ENCODE measurements at places on chromosomes 2 and 18.

DNA sequence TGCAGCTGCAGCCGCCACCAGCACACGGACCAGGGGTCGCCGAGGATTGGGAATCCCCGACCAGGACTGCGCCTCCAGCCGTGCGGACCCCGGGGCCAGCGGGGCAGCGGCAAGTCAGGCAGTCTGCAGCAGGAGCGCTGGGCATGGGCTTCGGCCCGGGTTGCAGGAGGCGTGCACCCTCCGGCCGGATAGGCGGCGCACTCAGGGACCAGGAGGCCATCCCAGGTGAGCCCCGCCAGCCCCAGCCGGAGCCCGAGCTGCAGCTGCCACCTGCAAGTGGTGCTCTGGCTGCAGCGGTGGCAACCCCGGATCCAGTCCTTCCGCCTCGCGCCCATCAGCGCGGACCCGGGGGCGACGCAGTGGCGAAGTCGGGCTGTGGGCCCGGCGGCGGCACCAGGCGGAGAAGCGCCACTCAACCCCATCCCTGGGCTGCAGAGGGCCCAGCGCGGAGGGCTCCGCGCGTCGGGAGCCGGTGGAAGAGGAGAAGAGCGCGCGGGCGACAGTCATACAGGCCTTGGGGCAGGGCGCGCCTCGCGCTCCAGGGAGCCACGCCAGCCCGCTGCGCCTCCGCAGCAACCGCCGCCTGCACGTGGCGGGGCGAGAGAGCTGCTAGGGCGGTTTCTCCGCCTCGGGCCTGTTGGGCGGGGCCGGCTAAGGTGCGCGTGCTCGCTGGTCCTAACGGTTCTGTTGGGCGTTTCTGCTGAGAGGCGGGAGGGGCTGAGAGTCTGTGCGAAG is 73.8 kb downstream of the RPIA start:
- H3K4me1 ChIP-seq, result no peaks in the 10 kb centered on the region
- peaks cover 56% of the 10 kb centered on the region for H3K27me3 ChIP-seq
- H3K36me3 ChIP-seq, result no peaks in the 10 kb centered on the region
- peak overlapping the region; percentile 74 for H3K4me3 ChIP-seq
- DNase-seq, result peak; percentile 54

DNA sequence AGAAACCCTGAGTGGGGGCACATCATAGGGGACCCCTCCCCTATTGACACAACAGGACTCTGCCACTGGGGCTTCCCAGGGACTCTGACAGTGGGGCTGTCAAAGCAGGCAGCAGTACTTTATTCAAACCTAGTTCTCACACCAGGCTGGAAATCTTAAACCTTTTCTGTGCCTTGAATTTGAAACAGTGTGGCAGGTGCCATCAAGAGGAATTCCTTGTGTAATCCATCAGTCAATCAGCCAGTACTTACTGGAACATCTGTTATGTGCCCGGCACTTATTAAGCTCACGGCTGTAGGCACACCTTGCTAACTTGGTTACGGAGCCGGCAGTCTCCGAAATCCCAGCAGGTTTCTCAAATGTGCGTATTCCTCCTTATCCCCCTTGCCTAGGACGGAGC is 12.0 kb downstream of the GLI2 start:
- H3K4me1 ChIP-seq, result peaks cover 57% of the 10 kb centered on the region
- peaks cover 8% of the 10 kb centered on the region for H3K36me3 ChIP-seq
- DNase-seq, result no peak
- no peak overlapping the region for H3K27ac ChIP-seq
- H3K4me3 ChIP-seq, result no peak overlapping the region

- peaks cover 53% of the 10 kb centered on the region for H3K4me1 ChIP-seq
- H3K36me3 ChIP-seq, result peaks cover 57% of the 10 kb centered on the region
- no peak overlapping the region for H3K4me3 ChIP-seq
- no peak for DNase-seq
- H3K27ac ChIP-seq, result peak overlapping the region; percentile 6
These were observed 137.7 kb downstream of the TANC1 start for GRCh38 chr2:159106109-159106508.

DNA sequence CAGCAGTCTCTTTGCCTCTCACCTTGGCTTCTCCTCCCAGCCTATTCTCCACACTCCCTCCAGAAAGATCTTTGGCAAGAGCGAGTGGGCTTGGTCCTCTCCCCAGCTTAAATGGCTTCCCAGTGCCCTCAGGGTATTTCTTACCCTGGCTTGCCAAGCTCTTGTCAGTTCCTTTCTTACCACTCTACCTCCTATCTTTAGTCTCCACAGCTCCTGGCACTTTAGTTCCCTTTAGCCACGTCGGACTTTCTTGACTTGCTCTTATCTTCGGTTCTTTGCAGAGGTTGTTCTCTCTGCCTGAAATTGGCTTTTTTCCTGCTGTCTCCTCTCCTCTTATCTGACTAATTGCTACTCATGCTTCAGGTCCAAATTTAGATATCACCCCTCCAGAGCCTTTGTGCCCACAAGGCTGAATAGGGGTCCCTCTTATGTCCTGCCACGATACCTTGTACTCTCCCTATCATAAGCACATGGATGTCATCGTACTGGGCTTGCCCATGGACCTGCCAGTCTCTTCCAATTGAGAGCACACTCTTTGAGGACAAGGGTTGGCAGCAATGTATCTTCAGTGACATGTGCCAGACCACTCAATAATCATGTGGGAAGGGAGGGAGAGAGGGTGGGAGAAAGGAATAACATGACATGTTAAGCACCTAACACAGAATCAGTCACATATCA is 131.7 kb upstream of the CTAGE1 start:
- H3K27ac ChIP-seq, result no peak overlapping the region
- peaks cover 14% of the 10 kb centered on the region for H3K4me1 ChIP-seq
- H3K4me3 ChIP-seq, result no peak overlapping the region
- no peaks in the 10 kb centered on the region for H3K27me3 ChIP-seq
- no peaks in the 10 kb centered on the region for H3K36me3 ChIP-seq
- no peak for DNase-seq

DNA sequence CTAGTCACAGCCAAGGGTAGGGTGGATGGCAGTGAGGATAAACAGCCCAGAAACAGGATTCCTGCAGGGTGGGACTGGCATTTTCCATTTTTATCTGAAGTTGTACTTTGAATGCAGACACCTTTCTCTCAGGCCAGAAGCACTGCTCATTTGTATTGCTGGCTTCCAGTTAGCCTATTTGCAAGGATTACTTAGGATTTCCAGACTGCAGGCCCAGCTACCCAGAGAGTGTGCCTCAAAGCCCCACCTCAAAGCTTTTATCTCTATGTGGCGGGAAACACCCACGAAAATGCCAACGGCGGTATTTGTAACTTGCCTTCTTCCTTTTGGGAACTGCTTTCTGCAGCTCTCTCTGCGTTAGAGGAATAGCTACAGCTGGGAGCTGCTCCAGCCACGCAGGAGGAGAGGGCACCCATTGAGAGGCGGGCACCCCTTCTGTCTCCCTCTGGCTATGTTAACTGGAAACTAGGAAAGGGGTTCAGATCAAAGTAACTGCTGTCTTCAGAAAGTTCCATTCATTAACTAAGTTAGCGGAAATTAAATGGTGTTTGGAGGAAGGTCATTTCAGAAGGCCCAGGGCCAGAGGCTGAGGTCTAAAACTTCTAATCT is 144.9 kb downstream of the TGIF1 start:
- peak overlapping the region; percentile 83 for H3K4me3 ChIP-seq
- peak overlapping the region; percentile 96 for H3K27ac ChIP-seq
- no peaks in the 10 kb centered on the region for H3K36me3 ChIP-seq

GRCh38 chr2:126879348-126880298 is 19.1 kb upstream of the TEX51 start:
- DNase-seq, result no peak
- no peak overlapping the region for H3K27ac ChIP-seq
- peaks cover 9% of the 10 kb centered on the region for H3K4me1 ChIP-seq
- peaks cover 16% of the 10 kb centered on the region for H3K27me3 ChIP-seq
- H3K36me3 ChIP-seq, result peaks cover 4% of the 10 kb centered on the region

DNA sequence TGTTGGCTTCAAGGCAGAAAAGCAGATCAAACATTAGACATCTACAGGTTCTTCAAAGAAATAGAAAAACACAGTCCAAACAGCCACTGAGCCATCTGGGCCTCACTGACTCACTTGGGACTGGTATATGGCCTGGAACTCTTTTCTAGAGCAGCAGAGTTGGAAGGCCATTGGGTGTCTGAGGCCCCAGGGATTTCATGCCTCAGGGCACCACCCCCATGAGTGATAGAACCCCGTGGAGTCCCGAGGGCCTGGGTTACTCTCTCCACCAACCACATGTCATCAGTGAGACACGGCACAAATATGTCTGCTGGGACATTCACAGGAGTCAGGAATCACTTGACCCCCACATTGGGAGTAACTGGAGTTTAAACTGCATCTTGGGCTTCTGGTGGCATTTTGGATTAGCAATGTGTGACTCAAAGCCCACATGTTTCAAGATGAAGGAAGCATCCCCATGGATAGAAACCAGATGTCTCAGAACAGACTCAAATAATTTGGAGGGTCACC is 44.0 kb downstream of the CAPN13 start:
- no peaks in the 10 kb centered on the region for H3K4me1 ChIP-seq
- DNase-seq, result no peak
- H3K36me3 ChIP-seq, result no peaks in the 10 kb centered on the region
- H3K4me3 ChIP-seq, result no peak overlapping the region

DNA sequence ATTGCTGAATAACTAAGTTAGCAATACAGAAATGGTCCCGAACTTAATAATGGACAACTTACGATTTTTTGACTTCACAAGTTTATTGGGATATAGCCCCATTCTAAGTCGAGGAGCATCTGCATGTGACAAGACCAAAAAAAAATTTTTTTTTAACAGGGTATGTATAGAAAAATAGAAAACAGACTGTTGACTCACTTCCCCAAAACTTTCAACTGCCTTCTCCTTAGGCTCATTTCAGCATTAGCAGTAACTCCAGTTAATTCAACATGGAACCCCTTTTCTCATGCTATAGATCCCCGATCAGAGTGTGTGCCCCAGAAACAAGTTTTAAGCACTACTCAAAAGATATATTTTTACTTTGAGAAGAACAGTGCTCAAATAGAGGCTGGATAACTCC is 5.4 kb downstream of the CD302 start:
- no peak for DNase-seq
- no peak overlapping the region for H3K4me3 ChIP-seq
- no peak overlapping the region for H3K27ac ChIP-seq
- H3K36me3 ChIP-seq, result no peaks in the 10 kb centered on the region

Data from nephron progenitor cell (in vitro differentiated cells).